ENCODE measurements at places on chromosomes 5 and 9.

GRCh38 chr5:153158608-153159007 is 331.9 kb upstream of the GRIA1 start:
- DNase-seq: no peak

DNA sequence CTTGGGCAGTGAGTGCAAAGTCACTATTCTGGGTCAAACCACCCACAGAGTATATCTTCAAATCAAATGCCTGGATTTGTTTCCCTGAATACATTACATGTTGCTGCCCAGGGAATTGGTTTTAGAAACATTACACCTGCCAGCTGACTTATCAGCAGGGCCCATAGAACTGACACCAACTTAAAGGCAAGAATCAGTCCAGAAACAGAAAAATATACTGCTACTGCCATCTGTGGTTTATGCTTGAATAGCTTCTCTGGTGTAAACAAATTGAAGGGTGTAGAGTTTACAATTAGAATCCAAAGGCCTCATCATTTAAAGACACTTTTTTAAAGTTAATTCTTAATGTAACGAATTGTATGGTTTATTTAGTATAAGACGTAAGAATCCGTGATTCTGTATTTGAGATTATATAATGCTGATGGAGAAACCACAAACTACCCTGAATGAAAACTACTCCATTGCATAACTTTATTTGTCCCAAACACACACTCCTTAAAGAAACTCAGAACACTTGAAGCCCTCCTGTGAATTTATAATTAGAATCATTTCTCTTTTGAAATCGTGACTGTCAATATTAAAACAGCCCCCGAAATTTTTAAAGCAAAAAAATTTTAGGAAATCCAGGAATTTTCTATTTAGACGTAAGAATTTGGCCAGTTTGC is 6.2 kb downstream of the NR6A1 start:
- DNase-seq: no peak

DNA sequence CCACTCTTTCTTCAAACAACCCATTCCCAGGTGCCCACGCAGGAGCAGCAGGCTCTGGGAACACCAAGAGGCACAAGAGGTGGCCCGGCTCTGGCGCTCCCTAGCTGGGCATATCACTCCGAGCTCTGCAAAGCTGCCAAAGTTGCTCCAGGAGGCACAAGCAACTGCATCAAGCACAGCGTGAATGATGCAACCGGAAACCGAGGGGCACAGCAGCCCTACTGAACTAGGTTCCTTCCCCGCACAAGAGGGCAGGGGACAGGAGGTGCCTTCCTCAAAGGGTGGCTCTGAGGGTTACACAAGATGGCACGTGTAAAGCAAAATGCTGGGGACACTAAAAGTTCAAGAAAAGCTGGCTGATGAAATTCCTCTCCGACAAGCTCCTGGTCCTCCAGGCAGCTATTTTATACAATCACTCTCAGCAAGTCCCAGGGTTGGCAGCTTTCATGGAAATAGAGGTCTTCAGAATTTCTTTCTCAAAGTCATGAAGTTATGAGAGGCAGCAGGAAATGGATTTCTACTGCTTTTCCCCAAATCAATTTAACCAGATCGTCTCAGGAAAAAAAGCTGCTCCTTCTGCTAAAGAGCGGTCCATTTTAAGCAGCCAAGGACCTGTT is 22.9 kb downstream of the PSMB7 start:
- no peak for DNase-seq

DNA sequence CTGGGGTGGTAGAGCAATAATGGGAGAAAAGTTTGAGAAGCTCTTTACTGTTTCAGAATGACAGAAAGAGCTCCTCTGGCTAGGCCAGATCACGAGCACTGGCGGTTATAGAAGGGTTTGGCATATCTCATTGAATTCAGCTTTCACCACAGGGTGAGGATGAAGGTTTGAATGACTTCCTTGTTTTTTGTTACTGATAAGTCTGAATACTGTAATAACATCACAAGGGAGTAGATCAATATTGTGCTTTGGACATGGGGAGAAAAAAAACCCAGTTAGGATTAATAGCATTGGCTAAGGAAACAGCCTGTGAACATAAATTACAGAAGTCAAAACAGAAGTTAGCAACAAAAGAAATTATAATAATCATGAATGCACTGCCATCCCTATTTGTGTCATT is 9.4 kb downstream of the PHAX start:
- no peak for DNase-seq

- DNase-seq: no peak
Measured at GRCh38 chr5:179978792-179979191, 71.1 kb upstream of the TBC1D9B start.

GRCh38 chr9:102405218-102405867 is 589.8 kb upstream of the CYLC2 start:
- no peak for DNase-seq

GRCh38 chr9:7935681-7936080 is 136.1 kb upstream of the DMAC1 start:
- no peak for DNase-seq
